ENCODE measurements at places on chromosomes 16 and 17.

- H3K4me1 ChIP-seq: peaks cover 5% of the 10 kb centered on the region
- peak overlapping the region; percentile 74 for H3K27ac ChIP-seq
- H3K27me3 ChIP-seq: no peaks in the 10 kb centered on the region
- H3K4me3 ChIP-seq: no peak overlapping the region
- H3K36me3 ChIP-seq: no peaks in the 10 kb centered on the region
Observed at GRCh38 chr16:58475091-58475619, 24.8 kb upstream of the NDRG4 start.

DNA sequence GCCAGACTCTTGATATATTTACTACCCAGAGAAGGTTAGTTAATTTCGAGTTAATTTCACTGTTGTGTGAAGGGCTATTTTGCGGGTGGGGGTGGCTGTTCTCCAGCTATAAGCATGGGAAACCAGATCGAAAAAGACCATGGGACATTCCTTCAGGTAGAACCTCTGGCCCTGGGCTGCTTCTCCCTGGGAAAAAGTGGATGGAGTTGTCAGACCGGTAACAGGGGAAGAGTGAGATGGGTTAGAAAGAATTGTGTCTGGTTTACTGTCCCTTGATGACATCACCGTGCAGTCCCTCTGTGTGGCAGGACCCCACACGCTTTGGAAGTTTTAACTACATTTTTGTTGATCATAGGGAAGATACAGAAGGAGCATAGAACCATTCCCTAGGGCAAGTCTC is 296.3 kb downstream of the RBFOX1 start:
- H3K27ac ChIP-seq: no peak overlapping the region
- H3K4me1 ChIP-seq: no peaks in the 10 kb centered on the region
- H3K36me3 ChIP-seq: no peaks in the 10 kb centered on the region
- DNase-seq: no peak
- no peak overlapping the region for H3K4me3 ChIP-seq
- H3K27me3 ChIP-seq: no peaks in the 10 kb centered on the region

- no peak overlapping the region for H3K4me3 ChIP-seq
- H3K4me1 ChIP-seq: no peaks in the 10 kb centered on the region
- no peak for DNase-seq
- H3K27me3 ChIP-seq: no peaks in the 10 kb centered on the region
- H3K27ac ChIP-seq: no peak overlapping the region
- H3K36me3 ChIP-seq: no peaks in the 10 kb centered on the region
Observed at GRCh38 chr17:58996968-58997367, 109.7 kb downstream of the TRIM37 start.

- no peak overlapping the region for H3K4me3 ChIP-seq
- H3K27ac ChIP-seq: no peak overlapping the region
- H3K27me3 ChIP-seq: no peaks in the 10 kb centered on the region
Observed at GRCh38 chr17:5555254-5555653, 29.1 kb downstream of the NLRP1 start.
